ENCODE measurements at places on chromosomes 3 and 15.

GRCh38 chr3:127799476-127800222, 22.7 kb downstream of the MGLL start:
- peak; percentile 78 for DNase-seq

DNA sequence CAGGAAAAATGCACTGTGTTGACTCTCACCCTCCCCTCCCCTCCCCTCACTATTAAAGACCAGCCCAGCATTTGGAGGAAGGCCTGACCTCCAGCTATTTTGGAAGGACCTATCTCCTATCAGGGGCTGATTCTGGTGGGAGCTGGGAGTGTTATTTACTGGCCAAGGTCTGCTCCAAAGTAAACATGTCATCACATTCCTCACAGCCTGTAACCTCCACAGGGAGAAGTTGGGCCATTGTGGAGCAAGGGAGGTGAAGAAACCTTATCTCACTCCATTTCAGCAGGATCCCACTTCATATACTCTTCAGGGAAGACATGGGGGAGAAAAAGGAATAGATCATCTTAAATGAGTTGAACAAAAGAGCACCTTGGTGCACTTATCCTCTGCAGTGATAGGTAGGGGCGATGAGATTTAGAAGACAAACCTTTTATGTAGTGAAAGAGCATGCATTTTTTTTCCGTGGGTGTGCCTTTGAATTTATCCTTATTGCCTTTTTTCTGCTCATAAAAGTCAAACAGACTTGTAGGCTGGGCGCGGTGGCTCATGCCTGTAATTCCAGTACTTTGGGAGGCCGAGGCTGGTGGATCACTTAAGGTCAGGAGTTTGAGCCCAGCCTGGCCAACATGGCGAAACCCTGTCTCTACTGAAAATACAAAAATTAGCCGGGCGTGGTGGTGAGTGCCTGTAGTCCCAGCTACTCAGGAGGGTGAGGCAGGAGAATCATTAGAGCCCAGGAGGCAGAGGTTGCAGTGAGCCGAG, 15.6 kb upstream of the FLNB start:
- no peak for DNase-seq

DNA sequence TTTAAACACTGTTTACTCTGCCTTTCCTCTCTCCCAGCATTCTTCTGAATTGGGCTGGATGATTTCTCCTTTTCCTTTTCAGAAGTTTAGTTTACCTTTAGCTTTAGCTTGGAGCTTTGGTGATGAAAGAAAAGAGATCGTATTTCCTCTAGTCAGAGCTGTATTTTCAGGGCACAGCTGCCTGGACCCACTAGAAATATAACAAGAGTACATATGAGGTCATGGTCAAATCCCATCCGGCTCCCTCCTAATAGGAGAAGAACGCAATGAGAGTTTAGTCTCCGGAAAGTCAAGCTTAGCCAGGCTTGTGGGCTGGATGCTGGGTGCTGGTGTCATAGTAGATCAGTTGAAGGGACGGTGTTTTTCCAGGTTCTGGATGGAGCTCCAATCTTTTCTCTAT, 177.1 kb upstream of the PFN2 start:
- no peak for DNase-seq

GRCh38 chr15:98416222-98416855, 232.0 kb upstream of the IGF1R start:
- DNase-seq, result no peak

DNA sequence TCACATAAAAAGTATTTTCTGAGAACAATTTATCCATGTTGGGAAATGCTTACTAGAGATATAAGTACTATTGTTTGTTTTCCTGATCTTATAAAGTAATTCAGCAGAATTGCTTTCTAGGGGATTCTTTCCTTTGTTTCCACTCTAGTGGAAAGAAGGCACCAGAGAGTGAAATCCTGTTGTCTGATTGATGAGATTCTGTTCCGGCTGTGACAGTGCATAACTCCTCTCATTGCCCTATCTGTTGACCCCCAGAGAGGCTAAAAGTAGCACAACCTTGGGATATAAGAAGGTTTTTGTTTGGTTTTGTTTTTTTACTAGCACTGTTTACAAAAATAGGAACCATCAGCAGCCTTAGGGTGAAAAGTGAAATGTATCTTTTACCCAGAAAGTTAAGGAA, 114.1 kb downstream of the ALCAM start:
- no peak for DNase-seq

DNA sequence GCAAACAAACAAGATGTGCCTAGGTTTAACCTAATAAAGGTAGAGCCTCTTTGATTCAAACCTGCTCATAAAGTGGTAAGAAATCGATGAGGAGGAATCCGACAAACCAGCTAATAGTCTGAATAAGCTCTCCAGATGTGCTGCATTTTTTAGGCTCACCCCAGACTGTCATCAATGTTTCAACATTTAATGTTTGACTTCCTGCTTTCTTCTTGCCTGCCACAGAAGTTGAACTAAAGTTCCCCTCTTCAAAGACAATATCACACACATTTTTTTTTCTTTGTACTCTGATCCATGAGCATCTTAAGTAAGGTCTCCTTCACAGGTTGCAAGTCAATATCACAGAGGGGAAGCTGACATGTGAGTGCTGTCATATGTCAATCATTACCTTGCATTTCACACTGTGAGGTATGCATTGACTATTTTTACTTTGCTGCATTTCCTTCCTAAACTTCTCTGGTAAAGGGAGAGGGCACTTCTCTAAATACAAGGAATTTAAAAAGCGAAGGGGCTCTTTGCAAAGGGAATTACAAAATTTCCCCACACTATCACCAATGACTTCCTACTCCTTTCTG, 172.3 kb upstream of the MCTP2 start:
- DNase-seq, result no peak

DNA sequence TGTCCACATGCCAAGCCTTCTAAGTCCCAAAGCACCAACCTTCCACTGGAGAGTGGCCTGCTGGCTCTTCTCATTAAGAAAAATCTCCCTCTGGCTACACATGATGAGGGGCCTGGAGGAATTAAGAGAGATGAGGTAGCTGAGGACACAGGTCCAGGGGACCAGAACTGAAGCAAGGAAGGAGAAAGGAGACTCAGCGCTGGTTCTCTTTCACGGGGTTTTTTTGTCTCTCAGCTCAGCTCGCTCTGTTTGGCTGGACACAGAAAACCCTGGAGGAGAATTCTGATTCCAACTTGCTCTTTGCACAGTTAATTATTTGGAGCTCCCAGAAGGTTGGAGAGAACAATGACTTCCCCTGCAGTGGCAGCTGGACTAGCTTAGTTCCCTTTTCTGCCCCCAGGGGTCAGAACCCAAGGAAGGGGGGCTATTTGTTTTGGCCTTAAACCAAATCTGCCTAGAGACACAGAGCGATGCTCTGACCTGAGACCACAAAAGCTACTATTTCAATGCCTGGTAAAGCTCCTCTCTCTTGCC, 507.6 kb downstream of the FHIT start:
- no peak for DNase-seq

- no peak for DNase-seq
These were observed 1.3 kb upstream of the DPP8 start for GRCh38 chr15:65518633-65519285.

DNA sequence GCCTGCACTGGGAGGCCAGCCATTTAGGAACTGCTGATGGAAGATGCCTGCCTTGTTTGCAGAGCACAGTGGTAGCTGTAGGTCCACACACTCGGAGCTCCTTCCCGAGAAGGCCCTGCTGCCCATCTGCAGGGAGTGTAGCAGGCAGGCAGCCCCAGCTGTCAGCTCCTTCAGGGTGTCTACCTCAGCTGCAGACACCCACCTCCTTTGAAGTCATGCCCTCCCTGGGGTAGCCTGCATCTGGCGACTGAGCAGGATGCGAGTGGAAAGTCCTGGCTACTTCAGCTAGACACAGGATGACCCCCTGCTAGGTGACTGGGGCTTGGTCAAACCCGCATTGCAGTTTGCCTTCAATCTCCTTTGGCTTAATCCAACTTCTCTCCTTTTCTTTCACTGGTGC, 93.2 kb upstream of the TLE3 start:
- DNase-seq, result no peak

GRCh38 chr3:51986010-51986947, 2.9 kb downstream of the ACY1 start:
- DNase-seq, result no peak

- no peak for DNase-seq
These were observed 1.1 kb upstream of the GK5 start for GRCh38 chr3:142226474-142226873.

DNA sequence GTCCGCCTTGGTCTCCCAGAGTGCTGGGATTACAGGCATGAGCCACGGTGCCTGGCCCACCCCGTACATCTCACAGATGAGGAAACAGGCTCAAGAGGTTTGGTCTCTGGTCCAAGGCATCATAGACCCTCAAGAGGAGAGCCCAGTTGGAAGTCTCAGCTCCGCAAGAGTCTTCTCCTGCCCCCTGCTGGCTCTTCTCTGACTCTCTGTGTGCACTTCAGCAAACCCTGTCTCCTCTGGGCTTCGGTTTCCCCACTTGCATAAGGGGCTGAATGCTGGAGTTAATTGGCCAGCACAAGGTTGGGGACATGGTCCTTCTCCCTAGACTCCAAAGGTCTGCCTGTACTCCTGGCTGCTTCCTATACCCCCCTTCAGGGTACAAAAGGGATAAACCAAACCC, 3.9 kb downstream of the MST1R start:
- DNase-seq, result no peak

- DNase-seq, result peak; percentile 12
These were observed 79.6 kb upstream of the SPATA12 start for GRCh38 chr3:56980798-56981390.

DNA sequence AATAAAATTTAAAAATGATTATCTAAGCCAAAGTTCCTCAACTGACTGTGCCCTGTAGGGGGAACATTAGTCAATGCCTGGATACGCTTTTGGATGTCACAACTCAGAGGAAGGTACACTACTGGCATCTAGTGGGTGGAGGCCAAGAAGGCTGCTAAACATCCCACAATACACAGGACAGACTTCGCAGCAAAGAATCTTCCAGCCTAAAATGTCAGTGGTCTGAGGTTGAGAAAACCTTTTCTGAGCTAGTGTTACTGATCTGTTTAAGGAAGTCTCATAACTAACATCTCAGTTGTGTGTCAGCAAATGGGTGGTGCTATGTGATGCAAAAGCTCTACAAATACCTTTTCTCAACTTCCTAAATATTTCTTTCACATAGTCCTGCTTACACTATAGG, 20.9 kb upstream of the LDHAL6B start:
- DNase-seq, result no peak

- DNase-seq, result no peak
These were observed 397 bp downstream of the PLXND1 start for GRCh38 chr3:129605922-129606635.

All from SW 1271 (cell line).